ENCODE measurements at places on chromosomes 6 and 20.

DNA sequence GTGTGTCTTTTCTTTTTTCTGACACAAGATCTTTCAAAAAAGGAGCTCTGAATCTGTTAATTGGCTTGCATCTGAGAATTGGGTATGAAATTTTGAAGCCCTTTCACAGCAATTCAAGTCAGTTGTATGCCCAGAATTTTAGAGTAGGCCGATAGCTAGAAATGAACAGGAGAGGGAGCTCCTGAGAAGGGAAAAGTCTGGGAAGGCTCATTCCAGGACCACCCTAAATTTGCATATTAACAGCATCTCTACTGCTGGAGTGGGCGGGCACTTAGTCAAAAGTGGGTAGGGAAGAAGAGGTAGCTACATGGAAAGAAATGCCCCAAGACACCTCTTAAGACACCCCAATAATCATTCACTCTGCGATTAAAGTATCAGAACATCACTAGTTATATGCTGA is 928.3 kb downstream of the TBC1D32 start:
- DNase-seq: no peak

DNA sequence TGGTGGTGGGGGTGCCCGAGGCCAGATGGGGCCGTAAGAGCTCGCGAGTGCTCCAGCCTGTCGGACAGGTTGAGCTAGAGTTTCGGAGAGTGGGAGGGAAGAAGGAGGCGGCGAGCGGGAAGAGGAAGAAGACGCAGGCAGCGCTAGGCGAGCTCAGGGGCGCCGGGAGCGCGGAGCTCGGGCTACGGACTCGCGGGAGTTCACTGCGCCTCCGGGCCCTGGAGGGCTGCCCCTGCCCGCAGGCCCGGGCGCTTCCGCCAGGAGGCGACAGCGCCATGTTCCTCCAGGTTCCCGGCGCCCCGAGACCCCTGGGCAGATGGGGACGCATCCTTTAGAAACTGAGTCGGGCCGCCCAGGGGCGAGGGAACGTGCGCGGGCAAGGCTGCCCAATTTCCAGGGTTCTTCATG is 984 bp downstream of the TFAP2C start:
- DNase-seq: peak; percentile 76

DNA sequence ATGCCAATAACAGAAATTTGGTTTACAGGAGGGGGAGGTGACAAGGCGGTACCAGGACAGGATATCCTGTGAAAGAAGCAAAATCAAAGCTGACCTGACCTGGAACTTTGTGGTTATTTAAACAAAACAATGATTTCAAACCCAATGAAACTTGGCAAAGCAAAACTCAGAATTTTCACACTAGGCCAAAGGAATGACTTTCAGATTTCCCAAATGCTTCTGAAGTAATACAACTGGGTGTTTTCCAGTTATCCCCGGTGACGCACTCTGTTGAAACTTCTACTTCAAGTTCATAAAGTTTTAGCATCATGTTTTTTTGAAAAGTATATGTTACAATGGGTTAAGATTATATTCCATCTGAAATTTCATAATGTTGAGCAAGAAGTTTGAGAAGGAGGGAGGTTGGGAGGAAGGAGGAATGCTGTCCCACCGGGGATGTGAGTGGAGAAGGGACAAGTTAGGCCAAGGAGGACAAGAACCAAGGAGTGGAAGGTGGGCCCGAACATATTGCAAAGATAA is 78.1 kb upstream of the TRAF3IP2 start:
- DNase-seq: no peak

GRCh38 chr6:27479319-27480182 is 6.6 kb upstream of the ZNF184 start:
- DNase-seq: peak; percentile 90

GRCh38 chr6:111201764-111202163 is 114.5 kb downstream of the SLC16A10 start:
- no peak for DNase-seq

DNA sequence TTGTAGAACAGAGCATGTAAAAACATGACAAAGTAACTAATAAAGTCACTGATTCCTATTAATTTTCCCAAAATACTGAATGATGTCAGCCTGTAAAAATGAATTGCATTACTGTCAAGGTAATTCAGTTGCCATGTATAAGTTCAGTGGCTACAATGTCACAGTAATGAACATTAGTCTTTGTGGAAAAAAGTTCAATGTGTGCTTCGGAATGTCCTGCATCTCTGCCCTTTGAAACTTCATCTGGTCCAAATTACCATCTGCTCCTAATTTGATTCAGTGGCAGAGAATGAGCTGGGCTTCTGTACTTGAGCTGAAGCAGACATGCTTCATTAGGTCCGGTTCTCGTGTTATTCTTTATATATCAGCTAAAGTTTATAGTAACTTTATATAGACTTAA is 567.4 kb downstream of the COL12A1 start:
- no peak for DNase-seq

GRCh38 chr6:38982470-38982869 is 66.1 kb upstream of the GLP1R start:
- no peak for DNase-seq

DNA sequence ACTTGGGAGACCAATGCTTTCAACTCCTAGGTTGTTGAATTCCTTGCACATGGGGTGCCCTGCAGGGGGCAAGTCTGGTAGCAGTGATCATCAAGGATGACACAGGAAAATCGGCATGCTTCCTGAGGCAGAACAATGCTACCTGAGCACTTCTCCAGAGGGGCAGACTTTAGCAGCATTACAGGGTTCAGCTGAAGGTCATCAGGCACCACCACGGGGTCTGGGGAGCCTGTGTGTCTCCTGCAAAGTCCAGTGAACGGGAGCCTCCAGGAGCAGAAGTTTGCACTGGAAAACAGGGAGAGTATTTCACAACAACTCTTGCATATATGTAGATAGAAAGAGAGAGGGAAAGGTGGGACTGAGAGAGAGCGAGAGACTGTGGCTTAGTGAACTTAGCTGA is 10.2 kb downstream of the VSX1 start:
- no peak for DNase-seq

DNA sequence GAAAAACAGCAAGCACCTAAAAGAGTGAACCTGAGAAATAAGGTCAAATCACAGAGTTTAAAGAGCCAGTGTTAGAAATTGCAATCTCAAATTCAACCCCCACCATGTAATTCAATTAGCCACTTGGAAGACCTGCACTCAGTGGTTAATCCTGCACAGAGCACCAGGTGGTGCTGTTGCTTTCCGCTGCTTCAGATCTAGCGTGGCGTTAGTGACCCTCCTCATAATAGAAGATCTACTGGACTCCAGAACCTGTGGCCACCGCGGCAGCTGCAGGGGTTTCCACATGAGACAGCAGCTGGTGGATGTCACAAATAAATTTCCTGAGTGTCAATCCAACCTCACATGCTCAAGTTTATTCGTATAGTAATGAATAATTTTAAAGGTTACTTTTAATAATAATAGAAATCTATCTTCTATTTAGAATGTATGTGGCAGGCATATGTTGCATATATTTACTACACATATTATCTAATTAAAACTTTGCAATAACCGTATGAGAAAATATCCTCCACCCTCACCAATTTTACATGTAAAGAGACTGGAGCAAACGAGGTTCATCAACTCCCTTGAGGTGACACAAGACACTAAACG is 84.4 kb downstream of the SYNE1 start:
- DNase-seq: peak; percentile 54

DNA sequence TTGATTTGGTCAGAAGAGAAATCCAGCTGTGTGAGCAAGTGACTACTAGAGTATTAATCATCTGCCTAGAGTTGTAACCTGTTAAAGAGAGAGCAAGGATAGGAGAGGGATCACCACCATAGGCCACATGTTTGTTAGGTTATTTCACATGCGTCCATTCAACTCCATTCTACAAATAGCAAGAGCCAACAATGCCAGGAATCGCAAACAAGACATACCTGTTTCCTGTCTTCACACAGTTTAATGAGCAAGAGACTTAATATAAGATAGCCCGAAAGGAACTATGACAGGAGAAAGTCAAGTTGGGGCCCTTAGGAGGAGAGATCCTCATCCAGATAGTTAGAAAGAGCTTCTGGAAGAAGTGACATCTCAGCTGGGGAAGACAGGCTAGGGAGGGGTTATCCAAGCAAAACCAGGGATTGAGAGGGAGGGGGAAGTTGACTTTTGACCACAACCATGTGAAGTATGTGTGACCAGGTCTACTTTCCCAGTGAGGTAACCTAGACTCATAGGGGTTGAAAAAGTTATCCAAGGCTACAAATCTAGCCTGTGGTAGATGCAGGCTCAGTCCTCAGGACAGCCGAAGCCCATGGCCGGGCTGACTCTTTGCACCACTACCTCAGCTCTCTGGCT is 147.4 kb downstream of the ALDH8A1 start:
- no peak for DNase-seq

GRCh38 chr6:114586298-114586697 is 243.5 kb upstream of the HS3ST5 start:
- DNase-seq: no peak

DNA sequence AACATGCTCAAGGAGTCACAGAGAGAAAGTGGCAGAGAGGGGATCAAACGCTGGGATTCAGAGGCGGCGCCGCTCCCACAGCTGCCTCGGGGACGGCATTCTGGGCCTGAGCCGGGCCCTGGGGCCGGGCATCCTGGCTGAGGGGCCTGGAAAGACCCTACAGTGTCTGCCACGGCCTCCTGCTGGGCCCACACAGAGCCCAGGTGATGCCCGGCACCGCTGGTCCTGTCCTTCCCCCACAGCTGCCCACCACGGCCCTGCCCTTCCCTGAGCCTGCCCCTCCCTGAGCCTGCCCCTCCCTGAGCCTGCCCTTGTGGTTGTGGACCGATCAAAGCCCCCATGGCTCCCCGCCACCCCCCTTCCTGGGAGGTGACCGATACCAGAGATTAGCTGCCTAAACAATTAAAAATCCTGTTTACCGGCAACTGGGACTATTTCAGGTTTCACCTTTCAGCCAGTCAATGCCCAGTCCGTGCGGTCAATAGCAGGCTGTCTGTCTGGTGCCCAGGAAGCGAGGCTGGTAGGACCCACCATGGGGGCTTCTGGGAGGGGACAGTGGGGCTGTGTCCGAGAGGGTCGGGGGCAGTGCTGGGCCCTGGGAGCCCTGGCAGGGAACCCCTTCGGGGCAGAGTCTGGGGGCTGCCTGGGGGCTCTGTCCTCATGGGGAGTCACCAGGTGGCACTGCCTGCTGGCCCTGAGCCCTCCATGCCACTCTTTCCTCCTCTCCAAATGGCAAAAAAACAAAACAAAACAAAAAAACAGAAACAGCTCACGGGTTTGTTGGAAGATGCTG is 55.4 kb upstream of the GATA5 start:
- no peak for DNase-seq

DNA sequence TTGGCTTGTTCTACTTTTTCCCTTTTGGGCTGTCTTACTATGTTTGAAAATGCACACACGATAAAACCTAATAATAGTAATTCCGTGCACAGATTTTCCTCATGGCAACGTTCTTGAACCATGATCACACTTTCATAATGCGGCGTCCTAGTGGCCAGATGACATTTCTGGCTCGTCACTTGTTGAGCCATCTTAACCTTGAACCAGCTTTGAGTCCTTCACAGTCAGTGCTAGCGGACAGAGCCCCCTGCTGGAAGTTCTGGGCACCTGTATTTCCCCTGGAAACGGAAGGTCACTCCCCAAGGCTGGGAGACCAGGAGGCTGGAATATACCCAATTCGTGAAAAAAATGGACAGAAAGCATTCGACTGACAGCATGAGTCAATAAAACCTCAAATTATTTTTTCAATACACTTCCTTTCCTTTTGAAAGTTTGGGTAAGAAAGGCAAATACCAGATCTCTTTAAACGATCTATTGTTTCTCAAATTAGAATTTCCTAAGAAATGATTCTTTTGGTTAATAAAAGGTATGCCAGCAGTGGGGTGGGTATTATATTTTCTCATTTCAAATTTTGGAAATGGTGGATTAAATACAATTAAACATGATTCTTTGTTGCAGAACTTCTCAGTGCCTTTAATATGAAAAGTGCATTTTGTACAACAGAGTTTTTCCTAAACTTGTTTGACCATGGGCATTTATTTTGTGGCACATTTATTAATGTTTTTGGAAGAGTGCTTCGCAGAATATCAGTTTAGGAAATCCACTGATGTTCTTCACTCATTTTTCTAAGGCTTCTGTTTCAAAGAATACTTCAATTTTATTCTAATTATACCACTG is 542.3 kb downstream of the QKI start:
- DNase-seq: peak; percentile 54

All from neuronal stem cell (in vitro differentiated cells).